CD4-positive, alpha-beta T cell treated with Interleukin-6 for 4 hours (primary cell): ENCODE measurements at places on chromosomes 12 and 14.

GRCh38 chr12:120468821-120469449 is 613 bp downstream of the SRSF9 start:
- peak; percentile 66 for DNase-seq

DNA sequence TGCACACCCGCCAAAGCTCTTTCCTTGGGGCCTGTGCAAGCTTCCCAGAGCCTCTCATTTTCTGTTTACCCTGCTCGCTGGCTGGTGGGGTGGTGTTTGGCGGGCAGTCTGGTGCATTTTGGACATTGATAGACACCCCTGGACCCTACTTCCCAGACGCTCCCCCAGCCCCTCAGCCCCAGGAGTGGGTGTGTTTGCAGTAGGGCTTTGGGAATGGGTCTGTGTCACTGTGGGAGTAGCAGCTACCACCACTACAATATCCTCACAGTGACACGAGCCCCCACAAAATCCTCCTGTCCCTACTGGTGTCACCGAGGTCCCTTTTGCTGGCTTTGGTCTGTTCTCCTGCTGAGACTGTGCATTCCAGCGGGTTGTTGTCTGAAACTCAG is 371.3 kb downstream of the TMEM121 start:
- DNase-seq: no peak

DNA sequence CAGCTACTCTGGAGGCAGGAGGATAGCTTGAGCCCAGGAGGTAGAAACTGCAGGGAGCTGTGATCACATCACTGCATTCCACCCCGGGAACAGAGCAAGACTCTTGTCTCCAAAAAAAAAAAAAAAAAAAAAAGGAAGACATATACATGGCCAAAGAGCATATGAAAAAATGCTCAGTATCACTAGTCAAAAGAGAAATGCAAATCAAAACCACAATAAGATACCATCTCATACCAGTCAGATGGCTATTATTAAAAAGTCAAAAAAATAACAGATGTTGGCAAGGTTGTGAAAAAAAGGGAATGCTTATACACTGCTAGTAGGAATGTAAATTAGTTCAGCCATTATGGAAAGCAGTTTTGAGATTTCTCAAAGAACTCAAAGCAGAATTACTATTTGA is 174.8 kb upstream of the ATF7IP start:
- no peak for DNase-seq

DNA sequence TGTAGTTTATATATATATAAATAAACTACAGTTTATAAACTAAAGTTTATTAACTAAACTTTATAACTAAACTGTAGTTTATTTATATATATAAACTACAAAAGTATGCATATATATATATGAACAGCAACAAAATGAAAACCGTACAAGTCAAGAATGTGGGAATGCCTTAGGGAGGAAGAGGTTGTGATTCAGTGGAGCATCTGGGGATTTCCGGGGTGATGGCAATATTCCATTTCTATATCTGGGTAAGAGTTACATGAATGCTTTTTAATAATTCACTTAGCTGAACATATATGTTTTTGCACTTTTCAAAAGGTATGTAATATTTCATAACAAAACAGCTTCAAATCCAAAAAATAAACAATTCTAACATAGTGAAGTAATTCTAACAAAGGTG is 30.1 kb upstream of the CAND1 start:
- no peak for DNase-seq

- DNase-seq: no peak
Observed at GRCh38 chr14:51341338-51341737, 101.3 kb downstream of the TMX1 start.

- no peak for DNase-seq
Observed at GRCh38 chr14:72723858-72724530, 169.9 kb downstream of the DPF3 start.

DNA sequence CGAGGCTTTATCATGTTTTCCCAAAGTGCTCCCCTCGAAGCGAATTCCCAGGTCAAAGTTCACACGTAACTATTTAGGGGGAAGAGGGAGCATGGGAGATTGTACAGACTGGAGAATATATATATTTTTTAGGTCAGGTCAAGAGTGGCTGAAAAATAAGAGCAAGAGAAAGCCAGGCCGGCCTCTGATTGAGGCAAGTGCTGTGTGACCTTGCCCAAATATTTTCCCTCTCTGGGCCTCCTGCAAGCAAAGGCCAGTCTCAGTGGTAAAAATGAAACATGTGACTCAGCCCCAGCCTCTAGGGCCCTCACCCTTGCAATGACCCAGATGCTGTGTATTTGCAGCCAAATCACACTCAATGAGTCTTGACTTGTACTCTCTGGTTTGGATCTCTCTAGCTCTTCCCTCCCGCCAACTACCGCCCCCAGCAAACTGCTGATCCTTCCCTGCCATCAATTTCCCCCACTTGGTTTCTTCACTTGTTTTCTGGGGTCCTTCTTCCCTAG is 34.1 kb downstream of the SMUG1 start:
- no peak for DNase-seq

GRCh38 chr12:57169046-57169795 is 21.8 kb upstream of the LRP1-AS start:
- DNase-seq: no peak

- DNase-seq: no peak
Observed at GRCh38 chr12:24929953-24930352, 18.9 kb downstream of the BCAT1 start.

GRCh38 chr12:112122823-112123690 is 2.3 kb upstream of the TRAFD1 start:
- no peak for DNase-seq

DNA sequence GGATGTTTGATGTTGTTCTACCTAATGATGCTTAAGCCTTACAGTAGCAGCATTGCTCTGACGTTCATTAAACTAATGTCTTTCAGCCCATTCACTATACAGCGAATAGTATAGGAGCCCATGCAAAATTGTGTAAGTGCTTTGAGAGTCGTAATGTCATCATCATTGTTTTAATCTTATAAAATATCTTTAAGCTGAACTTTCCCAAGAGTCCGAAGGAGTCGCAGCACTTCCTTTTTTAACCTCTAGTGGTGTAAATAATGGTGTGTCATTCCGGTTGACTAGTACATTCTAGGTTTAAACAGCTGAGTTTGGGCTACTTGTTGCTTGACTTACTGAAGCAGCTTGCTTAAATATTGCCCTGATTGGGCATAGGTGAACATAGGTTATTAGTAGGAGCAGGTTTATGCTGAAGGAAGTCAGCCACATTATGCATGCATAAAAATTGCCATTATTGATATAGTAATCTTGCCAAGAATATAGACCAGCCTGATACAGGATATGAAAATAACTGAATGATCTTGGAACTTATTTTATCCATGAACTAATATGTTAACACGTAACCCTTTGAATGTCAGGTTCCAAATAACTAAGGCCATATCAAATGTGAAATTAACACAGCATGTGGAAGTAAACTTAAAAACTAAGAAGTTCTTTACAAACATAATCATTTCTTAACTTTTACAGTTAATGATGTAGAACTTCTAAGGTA is 2.6 kb downstream of the WNK1 start:
- peak; percentile 19 for DNase-seq

- no peak for DNase-seq
Observed at GRCh38 chr14:89399594-89400068, 17.4 kb downstream of the FOXN3 start.

DNA sequence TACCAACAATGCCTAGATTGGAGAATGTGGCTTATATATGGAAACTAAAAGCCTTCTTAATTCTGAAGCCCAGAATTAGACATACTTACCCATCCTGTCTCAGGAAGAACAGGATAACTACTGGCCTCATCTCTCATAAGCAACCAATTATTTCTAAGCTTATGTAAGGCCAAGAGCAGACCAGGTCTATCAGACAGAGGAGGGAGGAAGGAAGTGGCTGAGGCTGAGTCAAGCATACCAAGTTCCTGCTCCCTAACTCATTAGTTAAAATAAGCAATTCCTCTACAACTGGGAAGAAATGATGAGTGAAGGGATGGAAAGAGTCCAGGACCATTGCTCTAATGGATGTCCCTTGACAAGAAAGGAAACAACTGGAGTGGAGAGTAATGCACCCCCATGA is 27.0 kb upstream of the INSM2 start:
- no peak for DNase-seq

GRCh38 chr14:47246367-47246766 is 429.0 kb downstream of the MDGA2 start:
- DNase-seq: no peak

GRCh38 chr14:60509438-60510253 is 700 bp downstream of the SIX6 start:
- DNase-seq: no peak

DNA sequence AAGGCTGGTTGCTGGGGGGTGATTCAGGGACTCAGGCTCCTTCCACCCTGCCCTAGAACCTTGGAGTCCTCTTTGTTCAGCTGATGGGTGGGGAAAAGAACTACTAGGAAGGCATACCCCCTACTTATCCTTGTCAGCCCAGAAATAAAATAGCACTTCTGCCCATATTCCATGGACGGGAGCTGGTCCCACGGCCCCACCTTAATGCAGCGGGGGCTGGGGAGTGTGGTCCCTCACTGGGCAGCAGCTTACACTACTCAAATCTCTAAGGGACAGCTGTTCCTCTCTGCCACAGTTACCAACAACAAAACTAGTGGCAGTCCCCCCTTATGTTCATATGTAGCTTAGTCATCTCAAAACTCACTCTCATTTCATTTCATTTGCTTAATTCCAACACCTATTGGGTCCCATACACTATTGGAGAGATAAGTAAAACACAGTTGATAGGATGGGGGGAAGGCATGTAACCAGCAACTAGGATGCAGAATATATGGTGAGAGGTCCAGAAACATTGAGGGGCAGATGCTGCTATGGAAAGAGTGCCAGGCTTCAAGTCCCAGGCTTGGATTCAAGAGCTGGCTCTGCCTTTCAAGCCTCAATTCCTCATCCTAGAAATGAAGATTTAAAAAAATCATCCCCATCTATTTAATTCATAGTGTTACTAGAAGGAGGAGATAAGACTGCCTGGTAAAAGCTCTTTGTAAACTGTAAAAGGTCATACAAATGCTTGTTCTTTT is 83.7 kb upstream of the RIC8B start:
- no peak for DNase-seq

GRCh38 chr12:100403446-100403845 is 46.6 kb downstream of the SLC17A8 start:
- DNase-seq: no peak

DNA sequence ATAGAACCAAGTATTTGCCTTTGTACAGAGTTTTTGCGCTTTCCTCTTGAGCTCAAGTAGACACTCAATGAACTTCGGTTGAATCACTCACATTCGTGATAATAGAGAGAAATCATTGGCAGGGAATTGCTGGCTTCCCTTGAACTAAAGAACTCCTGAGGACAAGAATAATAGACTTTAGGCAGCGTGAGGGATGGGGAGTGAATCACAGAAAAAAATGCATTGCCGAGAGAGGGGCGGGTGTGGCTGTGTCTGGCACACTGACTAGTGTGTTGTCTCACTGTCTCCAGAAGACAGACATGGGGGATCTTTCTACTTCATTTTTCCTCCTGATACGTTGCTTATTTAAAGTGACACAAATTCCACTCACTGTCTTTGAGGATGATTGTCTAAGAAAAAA is 805.2 kb downstream of the BCL11B start:
- no peak for DNase-seq

DNA sequence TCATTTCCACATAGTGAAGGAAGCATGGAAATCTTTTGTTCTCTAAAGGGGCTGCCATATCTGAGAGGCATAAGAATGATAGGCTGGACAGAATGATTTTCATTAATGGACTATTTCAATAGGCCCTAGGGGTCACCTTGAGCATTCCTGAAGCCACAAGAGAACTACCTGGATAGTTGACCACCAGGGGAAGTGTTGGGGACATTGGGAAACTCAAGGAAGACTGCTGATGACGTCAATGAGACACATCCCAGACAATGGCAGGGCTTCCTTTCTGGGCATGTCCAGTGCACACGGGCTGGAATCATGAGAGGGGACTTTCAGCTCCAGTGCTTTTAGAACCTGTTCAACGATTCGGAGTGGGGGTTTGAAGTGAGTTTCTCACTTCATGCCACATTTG is 48.8 kb upstream of the CHST11 start:
- no peak for DNase-seq

GRCh38 chr12:29773076-29773475 is 10.7 kb downstream of the TMTC1 start:
- DNase-seq: no peak

GRCh38 chr12:12590961-12591360 is 20.7 kb upstream of the CREBL2 start:
- no peak for DNase-seq

GRCh38 chr12:573232-573631 is 90.0 kb downstream of the NINJ2 start:
- DNase-seq: no peak

DNA sequence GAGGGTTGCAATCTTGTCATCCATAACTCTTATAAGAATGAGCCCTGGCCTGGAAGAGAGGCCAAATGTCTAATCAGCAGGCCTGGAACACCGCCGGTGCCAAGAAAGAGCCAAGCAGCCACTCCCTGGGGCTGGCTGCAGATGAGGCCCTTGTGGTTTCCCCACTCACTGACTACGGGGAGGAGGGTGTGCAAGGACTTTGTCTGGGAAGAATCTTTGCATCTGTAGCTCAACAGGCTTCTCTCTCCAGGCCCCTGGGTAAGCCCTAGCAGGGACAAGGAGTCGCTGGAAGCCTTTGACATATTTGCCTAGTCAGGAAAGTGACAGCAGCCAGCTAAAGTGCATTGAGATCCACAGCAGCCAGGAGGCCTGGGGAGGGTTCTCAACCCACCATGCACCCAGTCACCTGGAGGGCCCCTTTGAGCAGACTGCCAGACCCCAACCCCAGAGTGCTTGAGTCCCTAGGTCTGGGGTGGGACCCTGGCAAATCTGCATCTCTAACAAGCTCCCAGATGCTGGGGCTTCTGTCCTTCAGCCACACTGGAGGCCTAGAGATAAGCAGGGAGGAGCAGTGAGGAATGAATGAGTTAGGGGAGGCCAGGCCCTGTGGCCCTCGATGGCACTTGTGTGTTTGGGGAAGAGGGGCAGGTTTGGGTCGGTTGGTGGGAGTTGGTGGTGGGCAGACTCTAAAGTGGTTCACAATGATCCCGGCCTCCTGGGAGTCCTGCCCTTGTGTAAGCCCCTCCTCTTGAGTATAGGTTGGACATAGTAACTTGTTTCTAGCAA is 13.9 kb upstream of the LRTM2 start:
- DNase-seq: no peak

- DNase-seq: no peak
Observed at GRCh38 chr12:46858368-46858767, 32.6 kb upstream of the SLC38A4 start.

- no peak for DNase-seq
Observed at GRCh38 chr14:53951627-53952303, 4.9 kb downstream of the BMP4 start.

DNA sequence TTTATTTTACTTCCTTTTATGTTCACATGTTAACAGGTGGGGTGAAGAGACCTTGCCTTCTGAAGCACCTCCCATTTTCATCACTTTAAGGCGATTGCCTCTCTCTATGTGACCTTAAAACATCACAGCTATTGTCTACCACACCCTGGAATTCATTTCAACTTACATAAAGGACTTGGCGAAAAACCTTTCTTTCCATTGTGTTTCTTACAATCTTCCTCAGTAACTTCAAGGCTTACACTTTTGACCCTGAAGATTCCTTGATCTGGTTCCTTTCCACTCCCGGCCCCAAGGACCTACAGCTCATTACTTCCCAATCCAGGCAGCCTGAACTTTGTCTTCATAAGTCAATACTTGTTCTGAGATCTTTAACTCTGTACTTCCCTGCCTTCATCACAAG is 443.3 kb downstream of the ADAMTS20 start:
- no peak for DNase-seq
